ENCODE measurements at places on chromosomes 12 and 14.

DNA sequence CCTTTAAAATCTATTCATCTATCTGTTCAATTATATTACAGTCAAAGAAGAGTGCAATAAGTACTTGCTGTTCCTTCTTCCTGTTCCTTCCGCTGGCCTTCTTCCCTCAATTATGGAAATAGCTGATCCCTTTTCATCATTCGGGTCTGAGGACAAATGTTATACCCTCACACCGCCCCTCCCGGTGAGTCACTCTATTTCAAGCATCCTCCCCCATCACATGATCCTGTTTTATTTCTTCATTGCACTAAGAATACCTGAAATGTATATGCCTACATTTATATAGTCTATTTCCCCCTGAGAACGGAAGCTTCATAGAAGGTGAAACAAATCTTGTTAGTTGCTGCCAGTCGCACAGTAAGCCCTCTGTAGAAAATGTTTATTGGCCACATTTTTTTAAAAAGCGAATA is 2.5 kb downstream of the SLC38A1 start:
- no peak for DNase-seq

- DNase-seq: no peak
These were observed 77.4 kb downstream of the SCARB1 start for GRCh38 chr12:124786061-124786964.

GRCh38 chr12:122499991-122500684 is 594 bp downstream of the ZCCHC8 start:
- peak; percentile 8 for DNase-seq

DNA sequence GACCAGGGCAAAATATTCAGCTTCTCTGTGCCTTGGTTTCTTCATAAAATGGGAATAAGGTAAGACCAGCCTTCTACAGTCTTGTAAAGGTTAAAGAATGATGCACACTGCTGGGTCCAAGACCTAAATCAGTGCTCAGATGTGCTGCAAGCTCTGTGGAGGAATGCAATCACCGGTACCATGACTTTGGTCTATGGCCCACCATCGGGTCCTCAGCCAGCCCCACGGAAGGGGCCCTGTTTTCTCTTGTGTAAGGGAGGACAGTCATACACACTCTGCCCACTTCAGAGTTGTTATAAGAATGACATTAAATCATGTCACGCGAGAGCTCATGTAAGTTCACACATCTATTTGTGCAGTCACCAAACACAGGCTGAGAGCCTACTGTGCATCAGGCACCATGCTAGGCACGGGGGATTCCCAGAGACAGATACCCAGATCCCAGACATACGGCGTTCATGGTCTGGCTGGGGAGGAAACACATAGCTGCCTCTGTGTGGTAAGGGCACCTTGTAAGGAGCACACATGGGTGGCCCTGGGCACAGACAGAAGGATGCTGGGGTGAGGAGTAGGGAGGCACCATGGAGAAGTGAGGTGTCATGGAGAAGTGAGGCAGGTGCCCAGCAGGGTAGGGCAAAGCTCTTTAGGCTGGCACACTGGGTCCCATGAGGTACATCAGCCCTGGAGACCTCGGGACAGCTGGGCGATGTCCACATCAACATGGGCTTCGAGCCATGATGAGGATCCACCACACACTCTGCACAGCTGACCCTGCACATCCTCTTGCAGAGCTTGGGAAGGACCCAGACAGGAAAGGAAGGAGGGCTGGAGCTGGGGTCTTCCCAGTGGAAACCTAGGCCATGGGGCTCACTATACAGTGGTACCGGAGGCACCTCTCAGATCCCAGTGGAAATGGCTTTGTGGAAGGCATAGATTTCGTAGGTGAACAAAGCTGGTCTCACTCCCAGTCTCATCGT is 190.4 kb upstream of the DIO3 start:
- DNase-seq: no peak

DNA sequence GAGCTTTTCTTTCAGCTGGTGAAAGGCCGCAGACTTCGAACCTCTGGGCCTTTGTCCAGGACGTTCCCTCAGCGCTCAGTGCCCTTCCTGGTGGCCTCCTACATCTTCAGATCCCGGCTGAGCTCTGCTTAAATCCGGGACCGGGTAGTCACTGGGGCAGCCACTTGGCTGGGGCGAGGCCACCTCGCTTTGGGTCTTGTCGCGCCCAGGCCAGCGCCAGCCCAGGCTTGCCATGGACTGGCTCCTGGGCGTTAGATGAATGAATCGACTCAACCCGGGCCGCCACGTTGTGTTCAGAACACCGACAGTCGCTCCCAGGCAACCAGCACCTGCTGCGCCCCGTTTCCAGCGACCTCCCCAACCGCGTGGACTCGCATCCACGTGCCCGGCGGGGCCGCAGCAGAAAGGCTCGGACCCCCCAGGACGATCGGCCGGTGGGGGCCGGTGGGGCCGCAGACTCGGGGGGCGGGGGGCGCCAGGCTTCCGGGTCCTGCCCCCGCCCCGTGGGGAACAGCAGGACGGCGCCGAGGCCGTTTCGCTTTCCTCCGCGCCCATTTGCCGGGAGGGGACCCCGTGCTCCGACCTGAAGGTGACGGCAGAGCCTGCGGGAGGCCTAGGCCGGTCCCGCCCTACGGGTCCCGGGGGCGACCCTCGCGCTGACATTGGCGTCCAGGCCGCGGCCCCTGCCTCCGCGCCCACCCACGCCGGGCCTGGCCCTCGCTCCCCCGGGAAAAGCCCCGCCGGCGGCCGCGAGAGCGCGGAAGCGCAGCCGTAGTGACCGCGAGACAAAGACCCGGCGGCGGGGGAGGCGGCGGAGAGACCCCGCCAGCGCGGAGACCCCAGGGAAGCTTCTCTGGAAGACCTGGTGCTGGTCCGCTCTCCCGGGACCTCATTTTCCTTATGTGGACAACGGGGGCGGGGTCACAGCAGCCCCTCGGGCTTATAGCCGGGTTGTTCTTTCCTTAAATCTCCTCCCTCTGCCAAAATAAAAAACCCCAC is 37.3 kb upstream of the RCOR1 start:
- DNase-seq: peak; percentile 29

DNA sequence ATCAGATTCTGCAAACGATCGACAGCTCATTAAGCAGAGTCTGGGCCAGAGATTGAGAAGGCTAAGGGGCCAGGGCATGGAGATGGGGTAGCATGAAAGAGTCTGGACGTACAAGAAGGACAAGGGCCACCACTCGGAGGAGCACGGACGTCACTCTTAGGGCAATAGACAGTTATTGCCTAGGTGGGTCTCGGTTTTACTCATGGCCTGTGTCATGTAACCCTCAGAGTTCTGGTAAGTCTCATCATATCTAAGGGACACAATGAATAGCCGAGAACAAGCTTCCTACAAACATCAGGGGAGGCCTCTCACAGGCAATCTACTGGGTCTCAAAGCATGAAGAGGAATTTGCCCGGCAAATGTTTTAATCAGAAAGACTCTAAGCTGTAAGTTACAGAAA is 30.4 kb upstream of the ITPK1 start:
- DNase-seq: no peak

- DNase-seq: no peak
These were observed 772.2 kb downstream of the LRFN5 start for GRCh38 chr14:42378880-42379279.

DNA sequence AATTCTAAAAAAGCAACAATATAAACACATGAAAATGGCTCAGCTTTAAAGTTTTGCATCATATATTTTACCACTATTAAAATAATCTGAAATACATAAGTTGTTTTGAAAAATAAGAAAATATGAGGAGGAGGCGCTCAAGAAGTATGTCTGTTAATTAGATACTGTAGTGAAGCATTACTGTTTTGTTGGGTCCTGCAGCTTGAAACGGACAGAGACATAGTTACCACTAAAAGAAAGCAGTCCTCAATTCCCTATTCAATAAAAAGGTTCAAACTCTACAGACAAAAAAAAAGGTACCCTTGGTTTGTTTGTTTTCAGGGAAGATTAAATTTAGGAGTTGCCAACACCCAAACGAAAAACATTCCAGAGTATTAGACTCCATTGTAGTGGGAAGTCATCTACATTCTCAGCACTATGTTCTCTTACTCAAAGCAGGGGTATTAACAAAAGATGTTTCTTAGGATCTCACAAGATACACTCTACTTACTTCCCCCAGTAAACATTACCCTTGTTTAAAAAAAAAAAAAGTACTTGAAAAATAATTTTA is 3.0 kb downstream of the PAWR start:
- DNase-seq: no peak

DNA sequence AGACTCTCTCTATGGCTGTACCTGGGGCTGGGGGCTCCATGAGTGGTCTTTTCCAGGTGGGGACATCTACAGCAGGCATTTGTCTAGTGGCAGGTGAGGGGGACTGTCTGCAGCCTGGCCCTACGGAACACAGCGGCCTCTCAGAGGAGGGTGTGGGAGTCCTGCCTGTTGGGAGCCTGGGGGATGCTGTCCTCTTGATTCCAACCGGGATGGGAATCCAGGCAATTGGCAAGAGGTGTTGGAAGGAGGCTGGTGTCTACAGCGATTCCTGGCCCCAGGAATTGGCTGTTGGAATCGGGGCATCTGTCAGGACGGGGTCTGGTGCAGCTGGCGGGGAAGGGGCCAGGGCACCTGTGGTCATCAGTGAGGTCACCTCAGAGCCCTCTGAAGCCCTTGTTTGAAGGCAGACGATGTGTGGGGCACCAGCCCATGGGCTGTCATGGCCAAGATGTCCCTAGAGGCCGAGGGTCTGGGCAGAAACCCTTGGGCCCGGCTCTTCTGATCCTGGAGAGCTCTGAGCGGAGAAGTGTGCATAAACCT is 386.3 kb downstream of the TMEM121 start:
- DNase-seq: no peak

GRCh38 chr14:50051106-50051505 is 65.3 kb downstream of the VCPKMT start:
- DNase-seq: no peak

- DNase-seq: no peak
These were observed 6.4 kb downstream of the ADIPOR2 start for GRCh38 chr12:1697271-1697670.

- DNase-seq: no peak
These were observed 231.2 kb downstream of the PIK3C2G start for GRCh38 chr12:18492372-18493025.

DNA sequence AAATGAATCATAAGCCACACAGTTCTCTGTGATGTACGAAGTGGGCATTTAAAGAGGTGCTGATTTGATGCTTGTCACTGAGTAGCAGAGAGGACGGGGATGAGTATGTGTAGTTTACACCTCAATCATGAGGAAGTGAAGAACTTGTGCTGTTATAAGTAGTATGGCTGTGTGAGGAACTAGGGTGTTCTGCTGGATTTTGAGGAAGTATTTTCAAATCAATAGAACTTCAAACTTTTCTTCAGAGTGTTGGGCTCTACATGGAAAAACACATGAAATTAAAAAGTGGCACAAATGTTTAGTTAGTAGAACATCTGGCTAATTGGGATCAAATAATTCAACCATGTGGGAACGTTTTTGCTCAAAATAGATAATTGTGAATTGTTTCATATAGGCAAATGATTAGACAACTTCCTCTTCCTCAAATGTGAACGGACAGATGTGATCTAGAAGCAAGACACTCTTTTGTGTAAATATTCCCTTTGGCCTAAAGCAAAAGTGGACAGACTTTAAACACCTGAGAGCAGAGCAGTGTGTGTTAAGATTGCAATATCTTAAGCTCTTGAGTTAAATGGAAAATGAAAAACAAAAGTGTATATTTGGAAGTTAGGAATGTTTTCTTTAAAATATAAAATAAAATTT is 168.5 kb downstream of the NAV3 start:
- no peak for DNase-seq

DNA sequence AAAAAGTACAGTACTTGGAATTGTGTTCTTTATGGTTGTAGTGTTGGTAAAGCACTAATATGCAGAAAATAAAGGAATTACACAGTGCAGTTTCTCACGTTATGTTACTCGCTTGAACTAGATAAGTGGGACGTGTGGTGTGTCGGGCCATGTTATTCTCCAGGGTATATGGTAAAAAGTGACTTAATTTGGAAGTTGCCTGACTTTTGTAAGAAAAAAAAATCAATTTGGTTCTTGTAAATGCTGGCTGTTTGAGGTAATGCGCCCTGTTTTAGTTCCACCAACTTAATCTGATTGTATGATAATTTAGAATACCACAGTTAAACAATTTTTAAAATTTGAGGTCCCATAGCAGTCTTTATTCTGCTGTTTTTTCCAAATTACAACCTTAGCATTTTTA is 4.1 kb downstream of the ARF6 start:
- DNase-seq: no peak

DNA sequence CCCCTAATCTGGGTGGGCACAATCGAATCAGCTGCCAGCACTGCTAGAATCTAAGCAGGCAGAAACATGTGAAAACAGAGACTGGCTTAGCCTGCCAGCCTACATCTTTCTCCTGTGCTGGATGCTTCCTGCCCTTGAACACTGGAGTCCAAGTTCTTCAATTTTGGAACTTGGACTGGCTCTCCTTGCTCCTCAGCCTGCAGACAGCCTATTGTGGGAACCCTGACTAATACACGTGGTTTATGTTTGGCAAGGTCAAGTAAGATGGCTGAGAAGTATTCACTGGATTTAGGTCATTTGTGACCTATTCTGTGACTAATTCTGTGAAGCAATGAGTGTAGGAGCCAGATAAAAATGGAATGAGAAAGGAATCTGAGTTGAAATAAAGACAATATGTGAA is 11.0 kb downstream of the GPR135 start:
- no peak for DNase-seq

DNA sequence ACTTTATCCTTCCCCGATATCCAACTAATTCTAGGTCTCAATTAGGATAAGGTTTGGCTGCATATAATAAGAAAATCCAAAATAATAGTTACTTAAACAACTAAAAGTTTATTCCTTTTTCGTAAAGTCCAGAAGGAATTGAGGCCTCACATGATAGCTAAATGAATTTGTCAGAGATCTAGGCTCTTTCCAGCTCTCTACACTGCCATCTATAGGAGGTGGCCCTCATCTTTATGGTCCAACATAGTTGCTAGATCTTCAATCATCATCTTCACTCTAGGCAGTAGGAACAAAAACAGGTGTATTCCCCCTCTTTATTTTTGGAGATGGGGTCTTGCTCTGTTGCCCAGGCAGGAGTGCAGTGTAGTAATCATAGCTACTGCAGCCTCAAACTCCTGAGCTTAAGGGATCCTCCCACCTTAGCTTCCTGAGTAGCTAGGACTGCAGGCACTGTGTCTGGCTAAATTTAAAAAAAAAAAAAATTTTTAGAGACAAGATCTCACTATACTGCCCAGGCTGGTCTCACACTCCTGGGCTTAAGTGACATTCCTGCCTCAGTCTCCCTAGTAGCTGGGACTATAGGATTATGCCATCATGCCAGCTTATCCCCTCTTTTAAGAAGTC is 46.5 kb upstream of the SAV1 start:
- DNase-seq: no peak

- DNase-seq: no peak
These were observed 115.2 kb upstream of the PELI2 start for GRCh38 chr14:56002876-56003625.

GRCh38 chr12:101876322-101876860 is 989 bp upstream of the DRAM1 start:
- no peak for DNase-seq

- no peak for DNase-seq
These were observed 54.9 kb downstream of the SMUG1 start for GRCh38 chr12:54133772-54134375.

DNA sequence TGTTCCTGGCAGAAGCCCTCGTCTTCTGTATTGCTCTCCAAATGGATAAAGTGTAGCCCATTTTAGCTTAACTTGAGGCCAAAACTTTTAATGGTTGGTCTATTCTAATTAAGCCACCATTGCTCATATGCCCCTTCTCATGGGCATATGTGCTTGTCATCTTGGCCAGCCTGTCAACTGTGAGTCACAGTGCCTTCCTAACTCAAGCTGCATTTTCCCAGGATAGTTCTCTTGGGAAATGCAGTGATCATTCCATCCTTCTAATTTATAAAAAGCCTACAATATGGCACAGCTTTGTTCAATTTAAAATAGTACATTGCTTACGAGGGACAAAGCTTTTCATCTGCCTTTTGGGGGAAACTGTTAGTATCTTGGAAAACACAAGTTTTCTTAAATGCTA is 6.6 kb downstream of the PTHLH start:
- DNase-seq: no peak
